Gastroesophageal sphincter (tissue), 4 donors: ENCODE measurements at places on chromosomes 2 and 18. TPM values are rescaled to one million over a fixed set of nuclear protein-coding genes. Genes with fewer than 3 reads are reported as not detected.

DNA sequence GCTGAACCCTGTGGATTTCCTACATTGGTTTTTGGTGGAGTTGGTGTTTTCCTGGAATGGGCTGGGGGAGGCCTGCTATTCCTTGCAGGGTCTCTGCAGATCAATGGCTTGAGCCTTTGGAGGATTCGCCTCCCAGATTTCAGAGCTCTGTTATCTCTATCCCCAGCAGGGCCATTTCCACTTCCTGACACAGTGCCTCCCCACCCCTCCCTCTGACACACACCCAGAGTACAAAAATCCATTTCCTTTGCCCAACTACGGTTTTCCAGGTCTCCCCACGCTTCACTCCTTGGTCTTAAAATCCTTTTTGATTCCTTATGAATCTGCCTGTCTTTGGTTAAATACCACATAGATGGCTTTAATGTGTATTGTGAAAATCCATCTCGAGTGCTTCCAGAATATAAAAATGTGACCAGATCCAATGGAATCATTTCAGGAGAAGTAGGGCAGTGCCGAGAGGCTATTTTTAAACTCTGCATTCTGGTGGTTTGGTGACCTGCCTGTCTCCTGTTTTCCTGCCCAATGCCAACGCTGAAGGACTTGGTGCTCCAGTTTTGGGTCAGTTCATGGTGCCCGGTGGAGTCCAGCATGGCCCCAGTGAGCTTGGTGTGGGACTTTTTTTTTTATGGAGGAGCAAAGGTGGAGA lies 60.9 kb downstream of the ARL4C start:
- no peak for ATAC-seq

NBAS gene
- total RNA-seq = 34.9 TPM

DNA sequence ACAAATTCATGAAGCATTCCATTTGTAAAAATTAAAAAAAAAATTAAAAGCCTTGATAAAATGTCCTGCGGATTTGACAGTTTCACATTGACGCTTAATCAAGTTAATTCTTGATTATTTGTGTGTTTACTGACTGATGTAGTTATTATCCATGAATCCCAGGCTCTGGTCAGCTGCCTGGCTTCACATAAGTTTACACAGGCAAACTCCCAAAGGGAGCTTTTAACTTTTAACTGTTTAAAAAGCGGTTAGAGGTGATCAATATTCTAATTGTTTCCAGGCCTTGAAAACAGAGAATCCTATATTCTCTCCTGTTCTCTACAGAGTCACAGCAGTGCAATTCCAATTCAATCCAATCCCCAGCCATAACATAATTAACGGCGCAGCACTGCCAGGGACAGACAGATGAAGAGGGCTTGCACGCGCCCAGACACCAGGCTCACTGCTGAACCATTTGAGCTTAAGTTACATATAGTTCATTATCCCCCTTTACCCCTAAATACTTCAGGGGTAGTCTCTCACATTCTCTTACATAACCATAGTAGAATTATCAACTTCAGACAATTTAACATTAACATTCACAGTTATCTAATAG lies 47.5 kb downstream of the ATP8B1 start:
- no peak for ATAC-seq

VIT gene
- 31.4 TPM for total RNA-seq

DNA sequence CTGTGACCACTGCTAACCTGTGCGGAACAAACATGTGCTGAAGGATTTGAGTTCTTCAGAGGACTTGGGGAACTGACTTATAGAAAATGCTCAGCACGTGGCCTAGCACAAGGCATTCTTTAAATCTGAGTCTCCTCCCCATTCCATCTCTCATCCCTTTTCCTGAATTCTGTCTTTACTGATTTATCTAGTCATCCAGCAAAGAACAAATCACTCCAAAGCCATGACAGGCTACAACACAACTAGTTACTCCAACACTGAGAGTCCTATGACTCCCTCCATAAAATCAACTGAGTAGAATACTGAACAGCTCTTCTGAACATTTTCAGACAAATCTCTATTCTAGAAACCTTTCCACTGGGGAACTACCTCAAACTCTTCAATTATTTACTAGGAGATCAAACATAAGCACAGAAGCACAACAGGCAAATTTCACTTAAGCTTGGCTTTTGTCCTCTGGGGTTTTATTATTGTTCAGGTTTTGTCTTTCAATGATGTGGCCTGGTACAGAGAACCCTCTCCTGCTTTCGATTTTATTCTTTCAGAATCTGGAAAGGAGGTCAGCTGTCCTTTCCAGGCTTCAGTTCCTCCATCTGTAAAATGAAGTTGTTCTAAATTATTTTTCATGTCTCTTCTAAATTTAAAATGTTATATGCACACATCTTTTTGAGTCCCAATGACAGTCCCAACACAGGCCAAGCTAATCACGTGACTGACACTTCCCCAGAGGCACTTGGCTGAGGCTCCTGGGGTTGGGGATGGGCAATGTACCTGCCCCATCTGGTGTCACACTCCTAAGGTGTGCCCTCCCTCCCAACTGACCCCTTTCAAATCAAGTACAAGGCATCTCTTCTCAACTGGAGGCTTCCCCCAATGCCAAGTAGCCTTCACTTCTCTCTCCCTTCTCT lies 31.8 kb downstream of the RNU4ATAC start:
- ATAC-seq = no peak

- ATAC-seq = no peak
Measured at GRCh38 chr2:107553539-107553938, 273.2 kb upstream of the RGPD4 start.

GRCh38 chr2:217994776-217995274 lies 8.0 kb downstream of the TNS1 start:
- peak; percentile 26 for ATAC-seq

HNMT gene
- total RNA-seq = 52.8 TPM

PELI1 gene
- total RNA-seq = 19.7 TPM

SESTD1 gene
- 60.1 TPM for total RNA-seq

DNA sequence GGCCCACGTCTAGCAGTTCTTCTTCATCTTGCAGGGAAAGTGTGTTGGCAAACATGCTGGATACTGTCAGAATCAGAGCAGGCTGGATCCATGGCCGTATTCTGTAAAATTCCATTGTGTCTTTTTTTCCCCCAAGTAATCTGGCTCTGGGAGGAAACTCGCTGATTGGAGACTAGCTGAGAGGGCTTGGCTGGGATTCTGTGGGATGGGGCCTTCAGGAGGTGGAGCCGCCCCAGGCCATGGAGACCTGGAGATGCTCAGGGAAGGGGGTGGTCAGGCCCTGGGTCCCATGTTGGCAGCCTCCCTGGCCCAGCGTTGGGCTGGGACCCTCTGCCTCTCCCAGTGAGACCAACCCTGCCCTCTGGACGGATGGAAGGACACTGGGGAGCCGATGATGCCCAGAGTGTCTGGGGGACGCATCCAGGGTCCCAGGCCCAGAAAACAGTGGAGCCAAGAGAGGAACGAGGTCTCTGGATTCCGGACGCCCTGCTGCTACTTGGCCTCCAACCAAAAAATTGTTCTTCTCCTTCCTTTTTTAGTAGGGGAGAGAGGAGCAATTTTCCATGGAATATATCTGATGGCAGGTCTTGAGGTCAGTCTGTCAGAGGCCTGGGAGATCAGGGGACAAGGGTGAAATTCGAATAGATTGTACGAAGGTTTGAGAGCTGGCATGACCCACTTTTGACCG lies 114.5 kb downstream of the AGAP1 start:
- ATAC-seq = peak; percentile 20

GRCh38 chr18:47986620-47987387 lies 56.3 kb upstream of the SMAD2 start:
- ATAC-seq = no peak

PMAIP1 gene
- total RNA-seq = 1.3 TPM

RFX8 gene
- total RNA-seq = not detected

C2orf76 gene
- total RNA-seq = 9.9 TPM

DNA sequence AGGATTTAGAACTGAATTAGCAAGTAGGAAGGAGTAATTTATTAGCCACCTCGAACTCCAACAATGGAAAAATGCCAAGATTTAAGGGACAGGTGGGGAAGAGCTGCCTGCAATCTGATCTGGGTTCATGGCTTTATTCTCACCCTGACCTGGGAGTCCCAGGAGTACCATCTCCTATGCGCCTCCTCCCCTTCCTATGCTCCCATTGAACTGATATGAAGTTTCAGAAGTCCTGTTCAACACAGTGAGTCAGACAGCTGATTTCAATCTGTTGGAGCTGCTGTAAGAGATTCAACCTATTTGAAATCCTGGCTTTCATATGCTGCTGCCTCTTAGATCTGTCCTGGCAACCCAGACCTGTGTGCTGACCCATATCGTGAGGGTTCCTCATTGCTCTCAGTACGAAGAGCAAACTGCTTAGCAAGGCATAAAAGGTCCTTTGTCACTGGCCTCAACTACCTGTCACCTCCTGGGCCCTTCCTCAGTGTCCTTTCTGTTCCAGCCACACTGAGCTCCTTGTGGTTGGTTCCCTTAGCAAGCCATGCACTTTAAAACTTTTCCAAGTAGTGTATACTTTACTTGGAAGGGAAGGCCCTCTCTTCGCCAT lies 15.9 kb upstream of the CD28 start:
- no peak for ATAC-seq

DNA sequence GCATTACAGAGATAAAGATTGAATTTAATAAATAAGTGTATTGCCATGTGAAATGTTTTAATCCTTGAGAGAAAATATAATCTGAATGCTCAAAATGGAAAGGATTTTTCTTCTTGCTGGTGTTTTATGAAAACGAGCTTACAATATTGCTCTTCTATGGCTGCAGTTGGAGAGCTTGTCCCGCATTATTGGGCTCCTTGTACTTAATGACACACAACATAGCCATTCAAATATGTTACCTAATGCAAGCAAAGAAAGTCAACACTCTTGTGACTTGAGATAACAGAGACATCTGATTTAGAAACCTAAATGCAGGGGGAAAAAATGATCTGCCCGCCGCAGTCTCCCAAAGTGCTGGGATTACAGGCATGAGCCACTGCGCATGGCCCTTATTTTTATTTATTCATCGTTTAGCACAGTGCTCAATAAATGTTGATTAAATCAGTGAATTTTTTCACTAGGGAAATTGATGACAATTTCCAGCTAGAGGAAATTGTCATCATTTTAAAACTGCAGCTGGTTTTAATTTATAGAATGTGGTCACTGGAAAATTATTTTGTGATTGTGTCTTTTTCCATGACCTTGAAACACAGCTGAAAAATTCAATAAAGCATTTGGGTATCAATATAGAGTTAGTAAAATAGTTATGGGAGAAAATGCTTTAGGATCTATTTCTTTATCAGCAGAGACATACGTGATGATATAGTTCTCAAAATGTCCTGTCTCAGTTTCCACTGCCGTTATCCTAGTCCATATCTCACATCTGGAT lies 2.4 kb upstream of the PRKD3 start:
- no peak for ATAC-seq

GRCh38 chr18:77107292-77107691 lies 25.3 kb downstream of the MBP start:
- ATAC-seq = no peak

DNA sequence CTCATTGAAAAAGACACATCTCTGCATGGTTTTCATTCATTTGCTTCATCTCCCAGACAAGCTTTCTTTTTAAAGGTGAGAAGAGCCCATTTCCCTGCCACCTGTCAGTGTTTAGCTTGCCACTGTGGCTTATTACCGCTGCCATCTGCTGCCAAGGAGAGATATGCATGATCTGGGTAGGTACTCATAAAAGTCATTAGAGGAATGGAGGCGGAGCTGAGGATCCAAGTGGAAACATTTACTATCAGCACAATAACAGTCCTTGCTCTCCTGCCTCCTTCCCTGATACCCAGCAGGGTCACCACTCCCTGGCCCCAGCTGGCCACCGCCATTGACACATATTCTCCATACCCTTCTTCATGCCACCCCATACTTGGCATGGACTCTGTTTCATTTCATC lies 390.4 kb downstream of the TSN start:
- no peak for ATAC-seq
